ENCODE measurements at places on chromosomes 1 and 21. TPM values are rescaled to one million over a fixed set of nuclear protein-coding genes. Genes with fewer than 3 reads are reported as not detected.

Gene KCNJ6
- 0.24 TPM for total RNA-seq

Gene DIRAS3
- 2.2 TPM for total RNA-seq

Gene CHIT1
- total RNA-seq = not detected

Gene AKNAD1
- total RNA-seq = not detected

Gene KRTAP13-2
- total RNA-seq = not detected

Gene FBXO28
- 31.7 TPM for total RNA-seq

Gene KRTAP7-1
- total RNA-seq = not detected

Gene IQCC
- total RNA-seq = 0.97 TPM

Gene ATP1A4
- total RNA-seq = not detected

Gene INSRR
- total RNA-seq = under 0.01 TPM

Gene NCF2
- total RNA-seq = not detected

Gene F11R
- total RNA-seq = 3.6 TPM
